NCI-H526 treated with DMSO at 0.1 percent for 48 hours (cell line): ENCODE measurements at places on chromosomes 2 and 18.
A peak's percentile ranks its signal among the peaks of the same experiment; 100 is the strongest.

GRCh38 chr2:85191157-85191556, 58.0 kb downstream of the TCF7L1 start:
- DNase-seq: no peak

- no peak for DNase-seq
Measured at GRCh38 chr2:68040078-68040477, 22.7 kb downstream of the C1D start.

DNA sequence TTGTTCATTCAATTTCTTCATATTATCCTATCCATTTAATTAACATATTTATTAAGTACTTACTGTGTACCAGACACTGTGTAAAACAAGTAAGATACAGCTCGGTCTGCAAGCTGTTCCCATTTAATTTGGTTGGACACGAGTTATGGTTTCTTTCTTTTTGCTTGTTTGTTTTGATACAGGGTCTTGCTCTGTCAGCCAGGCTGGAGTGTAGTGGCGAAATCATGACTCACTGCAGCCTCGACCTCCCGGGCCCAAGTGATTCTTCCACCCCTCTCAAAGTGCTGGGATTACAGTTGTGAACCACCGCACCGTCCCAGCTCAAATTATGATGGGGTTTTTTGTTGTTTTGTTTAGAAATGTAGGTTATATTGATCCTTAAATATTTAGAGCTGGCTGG, 9.0 kb downstream of the CYBRD1 start:
- DNase-seq: no peak

GRCh38 chr18:37584952-37585695, 19.5 kb upstream of the CELF4 start:
- no peak for DNase-seq

DNA sequence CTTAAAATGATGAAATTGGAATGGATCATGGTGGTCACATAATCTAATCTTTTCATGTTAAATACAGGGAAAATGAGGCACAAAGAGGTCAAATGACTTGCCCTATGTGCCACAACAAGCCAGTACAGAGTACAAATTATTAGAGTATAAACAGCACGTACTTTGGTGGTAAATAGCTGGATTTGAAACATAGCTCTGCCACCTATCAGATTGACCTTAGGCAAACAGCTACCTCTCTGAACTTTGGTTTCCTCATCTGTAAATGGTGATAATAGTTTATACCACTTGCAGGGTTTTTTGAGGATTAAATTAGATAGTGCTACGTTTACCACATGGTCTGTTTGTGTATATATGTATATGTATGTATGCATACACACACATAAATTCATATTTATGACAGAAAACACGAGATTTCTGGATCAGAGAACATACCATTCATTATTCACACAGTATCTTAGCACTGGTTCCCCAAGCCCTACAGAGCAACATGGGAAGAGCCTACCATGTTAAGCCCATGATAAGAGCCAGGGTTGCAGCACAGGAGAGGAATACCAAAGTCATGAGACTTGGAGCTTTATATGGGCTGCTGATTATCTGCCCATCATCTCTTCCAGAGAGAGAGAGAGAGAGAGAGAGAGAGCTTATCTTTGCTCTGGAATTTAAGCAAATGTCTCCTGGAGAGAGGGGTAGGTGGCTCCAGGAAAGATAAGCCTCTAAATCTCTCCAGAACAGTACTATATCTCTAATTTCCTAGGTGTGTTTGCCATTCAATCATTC, 73.5 kb downstream of the MDH1 start:
- no peak for DNase-seq

GRCh38 chr18:63141778-63142176, 177.8 kb downstream of the BCL2 start:
- DNase-seq: no peak

DNA sequence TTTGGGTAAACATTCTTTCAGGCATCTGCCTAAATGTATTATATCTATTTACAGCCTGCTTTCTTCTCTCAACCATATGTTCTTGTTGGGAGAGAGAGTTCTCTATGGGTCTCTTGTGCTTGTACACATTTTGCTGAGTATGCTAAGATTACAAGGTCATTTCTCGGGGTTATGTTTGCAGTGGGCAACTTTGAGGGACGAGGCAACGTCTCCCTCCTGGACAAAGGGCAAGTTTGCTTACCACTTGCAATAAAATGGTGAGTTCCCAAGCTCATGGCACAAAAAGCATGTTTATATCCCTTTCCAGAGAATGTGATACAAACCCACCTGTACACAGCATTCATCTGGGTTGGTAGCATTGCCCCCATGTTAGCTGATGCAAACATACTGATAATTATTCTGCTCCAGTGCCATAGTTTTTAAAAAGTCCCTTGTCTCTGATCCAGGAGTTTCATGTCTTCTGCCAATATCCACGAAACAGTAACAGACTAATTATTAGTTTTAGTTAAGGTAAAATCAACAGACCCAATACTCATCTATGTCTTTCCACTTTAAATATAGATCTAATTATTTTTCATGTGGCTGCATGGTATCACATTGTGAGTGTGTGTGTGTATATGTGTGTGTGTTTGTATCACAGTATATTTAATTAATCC, 84.2 kb upstream of the MAPK4 start:
- DNase-seq: no peak

DNA sequence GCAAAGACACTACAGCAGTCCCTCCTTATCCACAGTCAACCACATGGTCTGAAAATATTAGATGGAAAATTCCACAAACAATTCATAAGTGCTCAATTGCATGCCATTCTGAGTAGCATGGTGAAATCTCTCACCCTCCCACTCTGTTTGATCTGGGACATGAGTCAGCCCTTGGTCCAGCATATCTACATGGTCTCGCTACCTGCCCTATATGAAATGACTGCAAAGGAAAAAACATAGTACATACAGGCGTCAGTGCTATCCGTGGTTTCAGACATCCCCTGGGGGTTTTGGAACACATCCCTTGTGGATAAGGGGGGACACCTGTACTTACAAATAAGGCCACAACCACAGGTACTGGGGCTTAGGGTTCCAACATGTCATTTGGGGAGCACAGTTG, 73.7 kb downstream of the CABLES1 start:
- no peak for DNase-seq

- no peak for DNase-seq
Measured at GRCh38 chr2:234269769-234270204, 219.3 kb downstream of the SPP2 start.

DNA sequence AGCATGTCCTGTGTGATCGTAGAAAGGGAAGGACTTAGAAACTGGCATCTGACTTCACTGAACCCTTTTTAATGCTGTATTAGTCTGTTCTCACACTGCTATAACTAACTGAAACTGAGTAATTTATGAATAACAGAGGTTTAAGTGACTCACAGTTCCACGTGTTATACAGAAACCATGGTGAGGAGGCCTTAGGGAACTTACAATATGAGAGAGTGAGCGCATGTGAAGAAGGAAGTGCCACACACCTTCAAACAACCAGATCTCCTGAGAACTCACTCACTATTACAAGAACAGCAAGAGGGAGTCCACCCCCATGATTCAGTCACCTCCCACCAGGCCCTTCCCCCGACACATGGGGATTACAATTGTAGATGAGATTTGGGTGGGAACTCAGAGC, 811.3 kb downstream of the CPS1 start:
- DNase-seq: no peak

DNA sequence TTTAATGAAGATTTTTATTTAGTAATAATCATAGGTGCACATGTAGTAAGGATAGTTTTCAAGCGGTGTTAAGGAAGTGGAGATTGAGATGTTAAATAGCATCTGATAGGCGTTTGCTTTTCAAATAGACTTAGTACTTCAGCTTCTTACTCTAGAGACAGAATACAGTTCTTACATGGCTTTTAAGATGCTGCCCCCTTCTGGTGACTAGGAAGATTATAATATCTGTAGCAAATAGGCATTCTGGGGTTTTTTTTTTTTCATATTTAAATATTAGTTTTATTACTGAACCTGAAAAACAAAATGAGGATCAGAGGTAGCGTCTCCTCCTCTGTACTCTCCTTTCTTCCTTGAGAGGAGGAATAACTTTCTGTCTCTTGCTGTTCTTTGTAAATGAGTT, 100.2 kb downstream of the AGAP1 start:
- DNase-seq: peak; percentile 89

GRCh38 chr2:233556881-233557736, 9.5 kb downstream of the USP40 start:
- no peak for DNase-seq

DNA sequence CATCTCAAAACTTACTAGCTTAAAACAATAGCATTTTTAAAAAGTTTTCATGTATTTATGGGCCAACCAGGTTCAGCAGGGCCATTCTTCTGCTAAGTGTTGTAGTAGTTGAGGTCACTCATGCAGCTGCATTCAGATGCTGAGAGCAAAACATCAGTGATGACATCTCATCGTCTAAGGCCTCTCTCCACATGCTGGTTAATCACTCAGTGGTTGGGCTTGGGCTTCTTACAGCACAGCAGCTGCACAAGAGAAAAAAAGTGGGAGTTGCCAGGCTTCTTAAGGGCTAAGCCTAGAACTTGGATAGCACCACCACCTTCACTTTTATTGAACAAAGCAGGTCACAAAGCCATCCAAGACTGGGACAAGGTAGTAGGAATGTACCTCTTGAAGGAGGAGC, 190.3 kb downstream of the IRS1 start:
- no peak for DNase-seq

DNA sequence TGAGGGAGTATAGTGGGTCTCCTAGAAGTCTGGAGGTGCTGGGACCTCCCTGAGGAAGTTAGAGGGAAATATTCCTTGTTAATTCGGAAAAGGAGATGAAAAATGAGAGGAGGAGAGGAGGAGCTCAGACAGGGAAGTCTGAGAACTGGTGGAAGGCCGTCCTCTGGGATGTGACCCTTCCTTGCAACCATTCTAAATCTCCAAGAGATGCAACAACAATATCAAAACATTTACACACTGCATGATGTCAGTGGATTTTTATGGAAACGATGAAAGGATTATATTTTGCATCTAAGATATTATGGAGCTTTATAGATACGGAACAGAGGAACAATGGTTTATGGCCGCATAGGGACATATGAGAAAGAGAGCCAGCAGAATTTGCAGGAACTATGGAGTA, 49.8 kb upstream of the COBLL1 start:
- no peak for DNase-seq

GRCh38 chr18:70931942-70932814, 643.3 kb downstream of the SOCS6 start:
- DNase-seq: no peak

DNA sequence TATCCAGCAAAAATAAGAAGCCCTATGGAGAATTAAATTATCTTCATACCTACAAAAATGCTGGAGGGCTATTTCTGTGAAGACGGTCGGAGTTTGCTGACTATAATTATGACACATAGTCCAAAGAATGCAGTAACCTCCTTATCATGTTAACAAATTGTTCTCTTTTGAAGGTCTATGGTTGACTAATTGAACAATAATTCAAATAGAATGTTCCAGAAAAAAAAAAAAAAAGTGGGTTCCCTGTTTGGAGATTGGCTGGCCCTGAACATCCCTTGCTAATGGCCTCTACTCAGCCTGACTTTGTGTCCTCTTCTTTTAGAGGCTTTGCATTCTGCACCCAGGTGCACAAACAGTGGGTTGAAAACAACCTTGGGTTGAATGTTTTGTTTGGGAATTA, 82.8 kb upstream of the CCBE1 start:
- no peak for DNase-seq

GRCh38 chr2:222709191-222709891, 37.9 kb downstream of the MOGAT1 start:
- no peak for DNase-seq
